ENCODE measurements at places on chromosomes 7 and 10.

DNA sequence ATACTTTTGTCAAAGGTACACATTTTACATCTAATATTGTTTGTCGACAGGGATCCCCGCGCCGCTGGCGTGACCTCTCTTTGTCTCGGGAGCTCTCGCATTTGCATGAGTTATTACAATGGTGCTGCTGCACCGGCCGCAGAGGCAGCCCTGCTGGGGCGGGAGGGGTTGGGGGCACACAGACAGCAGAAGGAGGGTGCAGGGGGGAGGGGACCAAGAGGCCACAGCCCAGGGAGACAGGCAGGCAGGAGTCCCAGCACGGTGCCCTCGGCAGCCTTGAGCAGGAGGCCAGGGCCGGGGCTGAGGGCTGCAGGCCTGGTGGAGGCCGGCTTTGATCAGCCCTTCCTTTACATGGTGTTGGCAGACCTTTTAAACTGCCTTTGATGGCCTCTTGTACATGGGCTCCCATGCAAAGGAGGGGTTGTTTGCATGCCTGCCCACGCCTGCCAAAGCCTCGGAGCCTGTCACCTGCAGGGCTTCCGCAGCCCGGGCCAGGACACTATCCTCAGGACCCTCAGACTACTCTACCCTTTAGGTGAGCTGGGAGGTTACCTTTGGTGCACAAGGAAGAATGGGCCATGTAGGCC is 95.5 kb downstream of the EBF3 start:
- DNase-seq: no peak

- no peak for DNase-seq
Measured at GRCh38 chr7:82821037-82821436, 341.6 kb downstream of the PCLO start.

GRCh38 chr7:24732646-24733413 is 24.4 kb downstream of the GSDME start:
- DNase-seq: no peak

GRCh38 chr7:46170792-46171191 is 249.7 kb upstream of the IGFBP3 start:
- no peak for DNase-seq

GRCh38 chr10:75836064-75836463 is 404.6 kb downstream of the LRMDA start:
- no peak for DNase-seq

DNA sequence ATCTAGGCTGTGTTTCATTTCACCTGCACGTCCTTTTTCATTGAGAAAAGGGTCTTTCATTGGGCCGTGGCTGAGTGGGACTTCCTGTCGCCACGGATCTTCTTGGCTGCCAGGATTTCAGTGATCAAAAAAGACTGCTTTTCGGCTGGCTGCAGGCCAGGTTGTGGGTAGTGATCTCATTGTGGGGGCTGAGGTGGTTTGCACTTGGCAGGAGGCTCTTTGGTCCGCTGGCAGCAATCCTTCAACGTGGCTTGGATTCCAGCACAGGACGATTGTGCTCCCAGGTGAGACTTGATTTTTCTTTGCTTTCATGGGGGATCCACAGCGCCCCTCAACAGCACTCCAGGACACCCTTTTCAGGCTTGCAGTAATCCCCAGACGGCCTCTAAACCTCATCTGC is 29.0 kb upstream of the ZNF273 start:
- DNase-seq: no peak

GRCh38 chr7:7848246-7848645 is 120.3 kb upstream of the GLCCI1 start:
- no peak for DNase-seq

DNA sequence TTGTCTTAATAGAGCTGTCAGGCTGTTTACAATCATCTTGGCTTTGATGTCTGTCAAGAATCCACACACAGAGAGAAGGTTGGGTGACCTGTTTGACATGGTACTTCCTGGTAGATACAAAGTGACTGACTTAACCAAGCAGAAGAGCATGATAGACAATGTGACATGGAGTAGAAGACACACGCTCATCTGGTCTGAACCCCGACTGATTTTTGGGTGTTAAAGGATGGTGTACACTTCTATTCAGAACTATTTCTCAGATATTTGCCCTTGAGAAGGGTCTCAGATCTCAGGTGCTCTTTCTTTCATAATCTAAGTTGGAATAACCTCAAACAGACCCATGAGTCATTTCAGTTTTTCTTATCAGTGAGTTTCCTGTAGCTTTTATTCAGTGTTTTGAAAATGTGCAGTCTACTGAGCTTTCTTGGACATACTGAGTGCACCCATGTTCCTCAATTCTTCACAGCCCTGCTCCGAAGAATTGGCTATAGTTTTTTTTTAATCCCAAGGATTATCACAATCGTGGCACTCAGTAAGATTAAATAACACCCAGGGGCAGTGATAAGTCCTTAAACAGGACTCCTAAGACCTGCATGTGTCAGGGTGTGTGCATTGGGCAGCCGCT is 46.4 kb upstream of the NXPH1 start:
- DNase-seq: no peak

DNA sequence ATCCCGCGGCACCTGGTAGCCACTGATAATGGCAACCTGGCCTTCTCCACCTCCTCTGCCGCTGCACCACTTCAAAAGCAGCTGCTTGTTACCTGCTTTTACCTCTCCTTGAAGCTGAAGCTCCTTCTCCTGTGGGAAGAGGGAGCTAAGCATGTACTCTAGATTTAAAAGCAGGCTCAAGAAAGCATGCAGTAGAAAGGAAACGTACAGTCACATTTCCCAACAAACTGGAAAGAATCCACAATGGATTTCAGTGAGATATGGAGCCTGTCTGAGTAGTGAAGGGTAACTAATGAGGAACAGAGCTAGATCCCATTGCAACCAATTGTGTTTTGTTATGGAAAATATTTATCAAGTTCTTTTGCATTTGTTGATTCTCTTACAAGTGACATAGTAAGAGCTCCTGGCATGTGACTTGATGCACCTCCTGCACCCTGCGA is 457.4 kb upstream of the GALNT17 start:
- DNase-seq: no peak

- no peak for DNase-seq
Measured at GRCh38 chr10:95783741-95784140, 27.8 kb downstream of the ENTPD1 start.

DNA sequence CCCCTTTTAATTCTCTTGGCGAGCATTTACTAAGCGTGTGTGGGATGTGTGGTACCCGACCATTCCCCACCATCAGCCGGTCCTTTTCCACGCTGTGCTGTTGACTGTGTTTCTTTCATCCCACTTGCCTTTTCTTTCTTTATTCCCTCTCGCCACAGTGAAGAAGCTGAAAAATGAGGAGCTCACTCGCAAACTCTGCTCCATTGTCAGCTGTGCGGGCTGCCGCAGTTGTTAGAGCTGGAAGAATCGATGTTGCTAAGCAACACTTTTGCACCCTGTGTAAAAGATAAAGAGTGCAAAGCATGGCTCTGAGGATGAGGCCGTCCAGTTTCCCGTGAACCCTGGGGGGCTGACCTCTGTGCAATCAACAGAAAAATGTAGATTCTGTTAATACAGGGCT is 203.1 kb upstream of the NEBL start:
- DNase-seq: no peak

DNA sequence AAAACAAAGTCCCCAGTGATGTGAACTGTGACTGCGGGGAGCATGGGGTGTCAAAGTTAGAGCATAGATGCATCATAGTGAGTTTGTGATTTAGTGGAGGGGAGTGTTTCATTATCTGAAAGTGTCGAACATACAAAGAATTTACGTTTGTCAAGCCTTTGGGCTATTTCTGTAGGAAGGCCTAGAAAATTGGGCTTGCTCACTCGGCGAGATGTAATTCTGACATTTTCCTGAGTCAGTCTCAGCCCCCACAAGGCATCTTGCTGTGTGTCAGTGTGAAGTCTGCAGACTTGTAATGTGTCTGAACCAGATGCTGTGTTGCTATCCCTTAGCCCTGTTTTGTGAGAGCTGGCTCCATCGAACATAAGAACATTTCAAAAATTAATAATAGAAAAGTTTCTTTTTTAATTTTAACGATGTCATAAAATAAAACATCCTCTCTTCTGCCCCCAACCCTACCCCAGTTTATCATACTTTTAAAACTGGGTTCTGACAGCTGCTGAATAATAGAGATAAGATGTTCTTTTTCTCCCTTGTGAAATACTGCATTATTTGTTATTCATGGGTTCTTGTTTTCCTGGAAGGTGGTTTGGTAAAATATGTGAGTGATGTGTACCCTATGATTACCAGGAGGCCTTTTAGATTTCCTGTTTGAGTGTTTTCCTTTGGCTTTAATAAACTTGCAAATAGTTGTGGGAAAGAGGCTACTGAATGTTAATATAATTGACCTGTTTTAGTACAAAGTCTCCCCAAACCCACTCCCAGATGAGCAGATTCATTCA is 207.4 kb downstream of the GPR158 start:
- no peak for DNase-seq

GRCh38 chr7:139886899-139887298 is 57.8 kb downstream of the TBXAS1 start:
- DNase-seq: no peak

DNA sequence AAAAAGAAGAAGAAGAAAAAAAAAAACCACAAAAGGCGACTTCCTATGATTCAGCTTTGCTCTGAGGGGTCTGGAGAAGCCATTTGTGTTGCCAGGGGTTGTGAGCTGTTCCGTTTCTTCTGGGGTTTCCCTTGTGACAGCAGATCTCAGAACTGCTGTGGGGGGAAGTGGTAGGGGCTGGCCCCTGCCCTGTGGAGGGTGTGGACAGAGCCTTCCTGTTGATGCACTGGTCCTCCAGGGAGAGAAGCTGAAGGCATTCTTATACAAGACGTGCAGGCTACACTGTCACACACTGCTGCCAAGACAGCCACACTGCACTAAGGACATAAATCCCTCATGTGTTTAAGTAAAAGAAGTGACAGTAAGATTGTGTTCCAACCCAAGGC is 17.3 kb upstream of the CSGALNACT2 start:
- no peak for DNase-seq

GRCh38 chr10:101272229-101272868 is 43.1 kb upstream of the LBX1 start:
- DNase-seq: no peak

DNA sequence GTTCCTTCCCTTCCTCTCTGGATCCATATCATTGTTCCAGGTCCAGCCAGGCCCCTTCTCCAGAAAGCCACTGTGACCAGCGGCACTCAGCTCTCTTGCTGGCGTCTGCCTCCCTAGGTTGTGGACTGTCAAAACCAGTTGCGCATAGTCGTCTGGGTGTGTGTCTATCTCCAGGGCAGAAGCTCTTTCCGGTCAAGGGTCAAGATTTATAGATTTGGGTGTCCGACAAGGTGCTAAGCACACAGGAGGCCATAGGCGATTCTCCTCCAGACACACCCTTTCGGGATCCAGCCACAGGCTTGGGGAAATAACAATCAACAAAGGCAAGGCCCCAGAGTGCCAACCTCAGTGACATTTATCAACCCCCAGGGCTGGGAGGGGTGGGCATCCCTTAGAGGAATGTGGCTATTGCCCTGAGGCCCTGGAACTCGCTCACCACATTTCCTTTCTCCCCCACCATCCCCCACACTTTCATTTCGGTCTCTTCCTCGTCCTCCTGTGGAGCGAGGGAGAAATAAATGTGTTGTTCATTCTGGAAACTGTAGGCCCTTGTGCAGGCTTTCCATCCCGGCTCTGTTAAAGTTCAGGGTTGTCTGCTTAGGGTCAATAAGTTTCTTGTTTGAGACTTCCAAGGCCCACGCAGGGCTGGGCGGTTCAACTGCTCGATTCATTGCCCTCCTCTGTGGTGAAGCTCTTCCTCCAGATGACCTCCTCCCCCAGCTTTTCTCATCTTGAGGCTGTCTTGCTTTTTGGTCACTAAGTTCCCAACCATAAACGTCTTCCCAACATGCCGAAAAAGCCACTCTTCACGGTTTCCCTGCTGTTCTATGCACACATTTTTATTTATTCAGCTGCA is 57.9 kb downstream of the AFAP1L2 start:
- no peak for DNase-seq

- DNase-seq: no peak
Measured at GRCh38 chr7:2151801-2152612, 80.7 kb downstream of the MAD1L1 start.

GRCh38 chr10:23060918-23061317 is 34.5 kb upstream of the MSRB2 start:
- DNase-seq: no peak

DNA sequence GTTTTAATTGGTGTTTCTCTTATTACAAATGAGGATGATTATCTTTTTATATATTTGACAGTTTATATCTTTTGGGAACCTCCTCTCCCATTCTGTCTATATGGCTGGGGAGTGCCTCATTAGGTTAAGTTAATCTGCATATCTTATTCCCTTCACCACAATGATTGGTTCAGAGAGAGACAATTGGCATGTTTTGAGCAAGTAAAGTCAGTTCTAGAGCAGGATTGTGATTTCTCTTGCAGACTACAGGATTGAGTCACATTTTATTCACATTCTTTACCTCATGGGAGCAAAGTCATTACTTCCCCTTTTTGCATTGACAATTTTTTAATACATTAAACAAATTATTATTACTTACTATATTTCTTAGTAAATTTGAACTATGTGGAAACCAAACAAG is 345.6 kb downstream of the MDFIC start:
- DNase-seq: no peak

DNA sequence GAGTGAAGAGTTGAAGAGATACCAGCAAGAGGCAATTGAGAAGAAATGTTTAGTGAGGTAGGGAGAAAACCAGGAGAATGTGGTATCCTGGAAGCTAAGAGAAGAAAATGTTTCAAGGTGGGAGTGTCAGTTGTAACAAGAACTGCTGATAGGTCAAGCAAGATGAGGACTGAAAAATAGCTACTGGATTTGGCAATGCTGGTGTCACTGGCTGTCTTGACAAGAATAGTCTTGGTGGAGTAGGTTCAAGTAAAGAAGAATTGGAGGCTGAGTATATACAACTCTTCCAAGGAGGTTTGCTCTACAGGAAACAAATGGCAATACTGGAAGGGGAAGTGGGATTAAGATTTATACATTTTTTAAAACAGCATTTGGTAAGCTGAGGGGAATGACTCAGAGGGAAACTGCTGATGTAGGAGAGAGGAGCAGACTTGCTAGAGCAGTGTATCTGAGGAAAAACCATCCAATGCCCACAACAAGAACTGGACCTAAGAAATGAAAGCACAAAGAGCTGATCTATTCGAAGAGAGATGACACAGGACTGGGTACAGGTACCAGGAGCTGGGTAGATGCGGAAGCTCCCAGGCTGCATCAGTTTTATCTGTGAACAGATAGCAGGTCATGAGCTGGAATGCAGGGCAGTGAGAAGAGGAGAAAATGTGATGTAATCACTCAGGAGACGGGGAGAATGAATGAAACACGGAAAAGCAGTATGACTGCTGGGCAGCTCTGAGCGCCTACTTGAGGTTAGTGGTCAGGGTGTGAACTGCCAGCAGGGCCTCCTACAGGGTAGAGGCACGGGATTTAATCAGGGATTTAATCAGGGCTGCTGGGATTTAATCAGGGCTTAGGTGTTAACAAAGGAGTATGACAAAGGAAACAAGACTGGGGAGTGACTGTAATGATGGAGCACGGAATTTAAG is 34.5 kb downstream of the FAM25A start:
- no peak for DNase-seq

DNA sequence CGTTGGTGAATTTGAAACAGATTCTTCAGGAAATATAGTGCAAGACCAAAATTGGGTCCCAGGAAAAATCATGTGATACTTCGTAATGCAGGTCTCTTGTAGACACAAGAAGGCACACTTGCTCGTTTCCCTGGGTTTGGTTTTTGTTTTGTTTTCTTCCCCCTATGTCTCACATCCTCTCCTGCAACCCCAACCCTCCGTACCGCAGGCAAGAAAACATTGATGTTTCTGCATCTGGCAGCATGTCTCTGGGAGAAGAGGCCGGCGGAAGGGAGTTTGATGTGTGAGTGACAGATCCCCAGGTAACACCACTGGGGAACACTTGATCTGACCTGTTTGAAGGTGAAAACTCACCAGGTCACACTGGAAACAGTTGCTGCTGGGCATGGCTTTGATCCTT is 718.5 kb downstream of the AUTS2 start:
- no peak for DNase-seq

- no peak for DNase-seq
Measured at GRCh38 chr7:66054063-66054462, 21.6 kb upstream of the ASL start.
